Subcutaneous adipose tissue (tissue), 4 donors: ENCODE measurements at places on chromosomes 12 and 14. TPM values are rescaled to one million over a fixed set of nuclear protein-coding genes. Genes with fewer than 3 reads are reported as not detected.

Gene TAS2R30
- 14.6 TPM for total RNA-seq

Gene ARHGAP9
- total RNA-seq, result 25.8 TPM

Gene SMIM41
- total RNA-seq, result not detected

Gene B3GNT4
- not detected for total RNA-seq

Gene RD3L
- total RNA-seq, result not detected

Gene GPR132
- 5.5 TPM for total RNA-seq

Gene RDH16
- total RNA-seq, result not detected

Gene NPFF
- not detected for total RNA-seq

Gene PLEKHH1
- total RNA-seq, result 7.9 TPM

Gene AKAP6
- total RNA-seq, result 6.5 TPM

Gene POLE2
- 0.66 TPM for total RNA-seq

Gene CAPZA3
- not detected for total RNA-seq

Gene ESPL1
- 2.4 TPM for total RNA-seq

Gene LRTM2
- total RNA-seq, result not detected

Gene CMA1
- not detected for total RNA-seq

Gene FBXW8
- 12.3 TPM for total RNA-seq

Gene KLRD1
- 7.0 TPM for total RNA-seq

Gene IL23A
- not detected for total RNA-seq

Gene PGF
- total RNA-seq, result 3.2 TPM

Gene GPR68
- total RNA-seq, result 0.51 TPM

Gene SMCO3
- not detected for total RNA-seq

Gene CLEC12A
- 2.4 TPM for total RNA-seq

Gene IFNG-AS1
- 0.22 TPM for total RNA-seq
